Mesenteric fat pad (tissue), 1 donor: ENCODE measurements at places on chromosomes 4 and X. TPM values are rescaled to one million over a fixed set of nuclear protein-coding genes. Genes with fewer than 3 reads are reported as not detected.

GRCh38 chr4:187586892-187587291 is 408.7 kb upstream of the ZFP42 start:
- DNase-seq = no peak

The PRDM5 gene
- total RNA-seq = 9.6 TPM

The GABRA4 gene
- not detected for total RNA-seq

- DNase-seq = no peak
Observed at GRCh38 chr4:137528673-137529072, 3.6 kb downstream of the PCDH18 start.

The CFP gene
- total RNA-seq = 11.8 TPM

- DNase-seq = no peak
Observed at GRCh38 chr4:2073808-2074481, 14.8 kb downstream of the NAT8L start.

DNA sequence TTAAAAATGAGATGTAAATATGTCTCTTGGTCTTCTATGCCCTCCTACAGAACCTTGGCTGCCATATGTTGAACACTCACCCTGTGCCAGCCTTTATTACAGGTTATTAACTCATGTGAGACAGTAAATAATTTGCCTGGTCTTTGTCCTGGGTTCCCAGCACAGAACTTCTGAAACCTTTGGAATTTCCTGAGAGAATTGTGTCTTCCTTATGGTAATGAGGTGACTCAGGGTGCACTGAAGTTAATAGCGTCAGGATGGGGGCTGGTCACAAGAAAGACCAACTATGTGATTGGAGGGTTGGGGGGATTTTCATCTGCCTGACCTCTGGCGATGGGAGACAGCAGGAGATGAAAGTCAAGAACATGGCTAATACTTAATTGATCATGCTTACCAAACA is 289.8 kb upstream of the STS start:
- DNase-seq = no peak

The UGT2B11 gene
- total RNA-seq = not detected

The HSFX1 gene
- 0.64 TPM for total RNA-seq

The FAM53A gene
- total RNA-seq = 2.9 TPM

The GPR119 gene
- not detected for total RNA-seq

- no peak for DNase-seq
Observed at GRCh38 chr4:85901500-85901899, 426.6 kb downstream of the ARHGAP24 start.

The PFKFB1 gene
- total RNA-seq = 18.5 TPM

- DNase-seq = no peak
Observed at GRCh38 chr4:79030973-79031372, 91.7 kb upstream of the PAQR3 start.

- no peak for DNase-seq
Observed at GRCh38 chr4:133759428-133759827, 442.2 kb downstream of the PABPC4L start.

GRCh38 chr4:165906272-165906671 is 33.2 kb downstream of the TLL1 start:
- no peak for DNase-seq

The AFP gene
- total RNA-seq = not detected

DNA sequence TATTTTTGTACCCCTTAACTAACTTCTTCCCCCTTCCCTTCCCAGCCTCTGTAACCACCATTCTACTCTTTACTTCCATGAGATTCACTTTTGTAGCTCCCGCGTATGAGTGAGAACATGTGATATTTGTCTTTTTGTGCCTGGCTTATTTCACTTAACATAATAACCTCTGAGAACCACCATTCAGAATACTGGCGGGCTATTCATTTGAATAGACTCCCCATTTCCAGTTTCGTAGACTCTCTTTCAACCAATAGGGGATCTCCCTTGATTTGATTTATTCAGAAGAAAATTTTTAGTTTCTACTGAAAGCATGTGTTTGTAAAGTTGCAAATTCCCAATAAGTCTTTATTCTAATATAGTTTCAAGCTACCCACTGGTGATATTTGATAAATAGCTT is 117.2 kb downstream of the GATB start:
- DNase-seq = no peak

GRCh38 chr4:166882221-166882620 is 352.1 kb downstream of the SPOCK3 start:
- no peak for DNase-seq

DNA sequence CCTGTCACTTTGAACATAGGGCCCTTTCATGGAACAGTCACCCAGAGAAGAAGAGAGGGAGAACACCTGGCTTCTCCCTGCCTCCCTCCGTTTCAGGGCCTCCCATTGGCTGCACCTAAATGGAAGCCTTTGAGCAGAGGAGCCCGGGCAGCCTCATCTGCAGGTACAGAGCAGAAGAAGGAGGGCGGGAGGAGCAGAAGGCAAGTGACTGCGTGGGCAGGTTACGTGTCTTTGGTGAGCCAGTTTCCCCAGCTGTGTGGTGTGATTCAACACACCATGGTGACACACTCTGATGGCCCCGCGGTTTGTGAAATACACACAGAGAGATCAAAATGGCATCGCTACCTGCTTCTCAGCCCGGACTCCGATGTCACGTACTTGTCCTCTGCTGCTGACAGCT is 431 bp downstream of the C4orf50 start:
- no peak for DNase-seq

DNA sequence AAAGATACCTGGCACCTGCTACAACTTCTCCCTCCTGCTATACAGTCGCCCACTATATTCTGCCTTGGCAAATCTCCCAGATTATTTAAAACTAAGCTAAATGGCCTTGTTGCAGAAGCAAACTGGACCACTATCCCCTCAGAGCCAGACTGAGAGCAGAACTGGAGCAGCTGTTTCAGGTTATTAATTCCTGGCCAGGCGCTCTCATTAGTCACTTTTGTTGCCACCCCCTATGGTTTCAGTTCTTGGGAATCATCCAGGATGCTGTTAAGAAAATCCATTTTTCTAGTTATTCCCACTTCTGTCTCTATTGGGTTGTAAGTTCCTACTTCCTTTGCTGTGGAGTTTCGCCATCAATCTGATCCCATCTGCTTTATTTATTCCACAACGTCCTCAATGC is 30.1 kb downstream of the ADGRA3 start:
- DNase-seq = no peak

- no peak for DNase-seq
Observed at GRCh38 chr4:37594099-37594498, 92.1 kb downstream of the RELL1 start.

GRCh38 chrX:134019567-134020206 is 34.3 kb upstream of the GPC3 start:
- DNase-seq = no peak

The GAB3 gene
- total RNA-seq = 13.7 TPM

DNA sequence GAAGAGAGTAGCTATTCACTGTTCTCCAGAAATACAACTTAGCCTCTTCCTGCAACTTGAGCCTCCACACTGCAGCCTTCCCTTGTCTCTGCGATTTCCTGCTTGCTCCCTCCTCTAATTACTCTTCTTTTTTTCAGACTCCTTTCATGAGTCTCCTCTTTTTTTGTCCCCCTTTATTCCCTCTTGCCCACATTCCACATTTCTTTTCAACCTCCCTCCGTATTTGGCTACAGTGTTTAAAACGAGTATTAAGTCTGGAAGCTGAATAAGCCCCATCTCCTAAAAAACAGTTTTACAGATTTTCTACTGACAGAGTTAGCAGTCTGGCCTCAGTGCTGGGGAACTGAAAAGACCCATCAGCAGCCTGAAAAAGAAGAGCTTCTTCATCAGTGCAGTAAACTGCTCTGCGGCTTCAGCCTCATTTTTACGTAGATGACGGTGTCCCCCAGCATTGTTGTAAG is 141.5 kb downstream of the TENM3 start:
- DNase-seq = no peak

The PIM2 gene
- total RNA-seq = 5.7 TPM

The CDS1 gene
- total RNA-seq = 0.29 TPM

DNA sequence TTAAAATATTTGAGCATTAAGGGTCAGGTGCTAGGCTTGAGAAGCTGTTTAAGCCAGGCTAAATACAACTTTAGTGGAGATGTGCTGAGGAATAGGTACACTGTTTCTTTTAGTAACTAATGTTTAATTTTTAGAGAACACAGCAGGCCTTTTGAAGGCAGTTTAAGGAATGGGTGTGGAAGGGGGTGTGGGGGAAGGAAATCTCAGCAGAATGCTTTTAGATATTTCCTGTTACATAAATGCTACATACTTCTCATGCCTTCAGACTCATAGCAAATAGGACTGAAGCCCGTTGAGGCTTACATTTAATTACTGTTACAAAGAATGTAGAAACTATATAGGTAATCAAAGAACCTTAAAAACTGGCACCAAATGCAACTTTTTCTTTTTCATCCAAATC is 66.3 kb downstream of the WWC2 start:
- no peak for DNase-seq

GRCh38 chr4:101806914-101807313 is 16.4 kb downstream of the BANK1 start:
- no peak for DNase-seq

- DNase-seq = no peak
Observed at GRCh38 chr4:48110452-48110978, 23.5 kb downstream of the TXK start.

- DNase-seq = no peak
Observed at GRCh38 chrX:48107717-48108116, 22.7 kb upstream of the SPACA5B start.

DNA sequence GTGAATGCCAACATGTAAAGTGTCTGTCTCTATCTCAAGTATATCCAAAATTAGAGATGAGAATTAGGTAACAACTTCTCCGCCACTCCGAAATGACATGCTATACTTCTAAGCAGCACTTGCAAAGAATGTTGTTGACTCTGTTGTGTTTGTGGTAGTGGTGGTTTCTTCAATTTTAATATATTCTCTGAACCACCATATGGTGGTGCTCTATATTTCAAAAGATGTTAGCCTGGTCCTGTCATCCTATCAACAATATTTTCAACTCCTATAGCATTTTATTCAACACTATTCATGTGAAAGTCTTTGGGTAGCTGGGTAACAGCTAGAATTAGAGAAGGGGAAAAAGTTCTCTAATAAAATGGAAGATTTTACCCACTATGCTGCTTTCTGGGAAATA is 1622.8 kb upstream of the IGFBP7 start:
- DNase-seq = no peak

- DNase-seq = no peak
Observed at GRCh38 chr4:47469951-47470350, 6.4 kb upstream of the COMMD8 start.

The USP9X gene
- total RNA-seq = 97.2 TPM

DNA sequence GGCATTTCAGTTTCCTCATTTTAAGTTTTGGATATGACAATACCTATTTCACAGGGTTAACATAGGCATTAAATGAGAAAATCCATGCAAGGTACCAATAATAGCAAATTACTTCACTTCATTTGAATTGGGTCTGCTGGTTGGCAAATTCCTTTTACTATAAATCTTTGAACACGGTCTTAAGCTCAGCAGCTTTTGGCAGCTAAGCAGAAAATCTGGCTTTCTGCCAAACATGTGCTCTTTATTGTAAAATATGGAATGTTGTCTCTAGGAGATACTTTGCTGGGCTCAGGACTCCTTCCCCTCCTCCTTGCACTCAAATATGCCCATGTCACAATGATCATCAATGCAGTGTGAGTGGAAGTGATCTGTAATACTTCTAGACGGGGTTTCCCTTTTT is 16.8 kb upstream of the DMP1 start:
- no peak for DNase-seq

DNA sequence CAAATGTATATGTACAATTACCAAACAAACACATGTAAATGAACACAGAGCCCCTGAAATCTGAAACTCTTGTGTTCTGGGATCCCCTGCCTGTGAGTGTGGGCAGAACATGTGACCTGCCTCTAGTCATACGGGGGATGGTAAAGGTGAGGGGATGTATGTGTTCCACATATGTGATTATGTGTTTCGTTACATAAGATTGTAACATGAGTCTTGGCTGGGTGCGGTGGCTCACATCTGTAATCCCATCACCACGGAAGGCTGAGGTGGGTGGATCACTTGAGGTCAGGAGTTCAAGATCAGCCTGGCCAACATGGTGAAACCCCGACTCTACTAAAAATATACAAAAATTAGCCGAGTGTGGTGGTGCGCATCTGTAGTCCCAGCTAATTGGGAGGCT is 37.1 kb upstream of the SLC2A9 start:
- no peak for DNase-seq

The XG gene
- 3.4 TPM for total RNA-seq

DNA sequence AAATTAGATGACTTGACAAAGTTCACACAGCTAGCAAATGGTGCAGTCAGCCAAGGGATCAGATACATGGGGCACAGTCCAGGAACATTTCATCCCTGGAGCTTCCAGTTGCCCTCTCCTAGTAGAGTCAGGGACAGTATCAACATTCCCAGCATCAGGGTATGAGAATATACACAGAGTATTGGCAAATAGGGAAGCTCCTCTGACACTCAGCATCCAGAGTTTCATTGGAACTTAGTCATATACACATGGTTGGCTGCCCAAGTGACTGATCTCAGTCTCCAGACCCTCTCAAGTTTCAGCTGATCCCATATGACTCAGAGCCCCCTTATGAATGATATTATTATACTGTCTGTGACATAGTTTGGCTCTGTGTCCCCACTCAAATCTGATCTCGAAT is 13.7 kb upstream of the KCTD8 start:
- no peak for DNase-seq

GRCh38 chr4:150817017-150817416 is 198.1 kb downstream of the LRBA start:
- no peak for DNase-seq

The APLN gene
- total RNA-seq = 5.6 TPM

DNA sequence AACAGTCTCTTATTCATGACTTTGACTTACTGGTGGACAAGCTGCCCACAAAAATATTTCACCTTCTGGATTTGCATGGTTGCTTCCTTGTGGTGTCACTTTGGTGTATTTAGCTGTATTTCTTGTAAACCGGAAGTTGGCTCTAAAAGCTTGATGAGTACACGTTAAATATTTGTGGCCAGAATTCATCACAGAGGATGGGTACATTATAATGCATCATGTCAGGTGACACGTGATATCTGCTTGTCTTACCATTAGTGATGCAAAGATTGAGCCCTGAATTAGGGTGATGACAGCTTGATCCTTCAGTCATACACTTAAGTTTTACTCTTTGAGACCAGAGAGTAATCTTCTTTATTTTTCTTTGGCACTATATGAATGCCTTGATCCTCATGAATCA is 188.3 kb upstream of the RPS6KA3 start:
- no peak for DNase-seq

- DNase-seq = no peak
Observed at GRCh38 chrX:83004012-83004411, 504.1 kb upstream of the POU3F4 start.

DNA sequence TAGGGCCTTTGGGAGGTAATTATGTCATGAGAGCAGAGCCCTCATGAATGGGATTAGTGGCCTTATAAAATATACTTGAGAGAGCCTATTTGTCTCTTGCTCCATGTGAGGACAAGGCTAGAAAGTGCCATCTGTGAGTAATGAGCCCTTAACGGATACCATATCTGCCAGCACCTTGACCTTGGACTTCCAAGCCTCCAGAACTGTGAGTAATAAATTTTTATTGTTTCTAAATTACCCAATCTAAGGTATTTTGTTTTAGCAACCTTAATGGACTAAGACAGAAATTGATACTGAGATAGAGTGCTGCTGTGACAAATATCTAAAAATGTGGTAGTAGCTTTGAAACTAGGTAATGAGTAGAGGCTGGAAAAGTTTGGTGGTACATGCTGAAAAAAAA is 285.0 kb upstream of the DIPK2B start:
- no peak for DNase-seq

The MAGEB10 gene
- total RNA-seq = not detected
